ENCODE measurements at places on chromosomes 4 and X.

DNA sequence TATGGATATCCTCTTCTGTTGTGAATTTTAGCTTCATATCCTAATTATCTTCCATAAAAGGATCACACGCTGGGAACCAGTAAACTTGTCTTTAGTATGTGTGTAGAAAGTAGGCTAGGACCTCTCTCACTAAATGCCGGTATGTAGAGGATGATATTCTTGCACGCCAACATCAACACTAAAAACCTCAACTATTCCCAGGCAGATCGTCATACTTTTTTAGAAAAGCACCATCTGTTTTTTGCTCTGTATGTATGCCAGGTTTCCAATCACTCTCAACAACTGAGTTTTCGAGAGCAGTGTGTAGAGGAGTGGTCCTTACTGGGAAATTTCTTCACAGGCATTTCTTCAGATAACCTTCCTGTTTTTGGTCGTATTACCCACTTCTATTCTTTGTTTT lies 283.6 kb downstream of the GALNTL6 start:
- no peak for DNase-seq

GRCh38 chr4:90095000-90095399 lies 32.2 kb upstream of the CCSER1 start:
- DNase-seq = no peak

GRCh38 chr4:140353786-140354185 lies 19.7 kb upstream of the SCOC start:
- DNase-seq = no peak

DNA sequence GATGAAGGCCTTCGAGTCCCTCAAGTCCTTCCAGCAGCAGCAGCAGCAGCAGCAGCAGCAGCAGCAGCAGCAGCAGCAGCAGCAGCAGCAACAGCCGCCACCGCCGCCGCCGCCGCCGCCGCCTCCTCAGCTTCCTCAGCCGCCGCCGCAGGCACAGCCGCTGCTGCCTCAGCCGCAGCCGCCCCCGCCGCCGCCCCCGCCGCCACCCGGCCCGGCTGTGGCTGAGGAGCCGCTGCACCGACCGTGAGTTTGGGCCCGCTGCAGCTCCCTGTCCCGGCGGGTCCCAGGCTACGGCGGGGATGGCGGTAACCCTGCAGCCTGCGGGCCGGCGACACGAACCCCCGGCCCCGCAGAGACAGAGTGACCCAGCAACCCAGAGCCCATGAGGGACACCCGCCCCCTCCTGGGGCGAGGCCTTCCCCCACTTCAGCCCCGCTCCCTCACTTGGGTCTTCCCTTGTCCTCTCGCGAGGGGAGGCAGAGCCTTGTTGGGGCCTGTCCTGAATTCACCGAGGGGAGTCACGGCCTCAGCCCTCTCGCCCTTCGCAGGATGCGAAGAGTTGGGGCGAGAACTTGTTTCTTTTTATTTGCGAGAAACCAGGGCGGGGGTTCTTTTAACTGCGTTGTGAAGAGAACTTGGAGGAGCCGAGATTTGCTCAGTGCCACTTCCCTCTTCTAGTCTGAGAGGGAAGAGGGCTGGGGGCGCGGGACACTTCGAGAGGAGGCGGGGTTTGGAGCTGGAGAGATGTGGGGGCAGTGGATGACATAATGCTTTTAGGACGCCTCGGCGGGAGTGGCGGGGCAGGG lies 568 bp downstream of the HTT start:
- DNase-seq = peak; percentile 17

DNA sequence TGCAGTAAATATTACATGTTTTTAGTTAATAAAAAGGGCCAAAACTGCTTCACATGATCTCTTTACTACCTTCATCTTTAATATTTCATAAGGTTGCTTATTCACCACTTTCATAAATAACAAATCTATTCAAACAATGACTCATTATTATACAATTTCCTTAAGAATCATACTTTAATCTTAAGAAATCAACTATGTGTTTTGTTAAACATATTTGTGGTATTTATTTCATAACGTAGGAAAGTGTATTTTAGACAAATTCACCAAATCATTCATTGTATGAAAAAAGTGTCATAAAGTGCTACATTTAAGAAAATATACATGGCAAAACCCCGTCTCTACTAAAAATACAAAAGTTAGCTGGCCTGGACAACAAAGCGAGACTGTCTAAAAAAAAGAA lies 150.5 kb upstream of the RXFP1 start:
- peak; percentile 1 for DNase-seq

DNA sequence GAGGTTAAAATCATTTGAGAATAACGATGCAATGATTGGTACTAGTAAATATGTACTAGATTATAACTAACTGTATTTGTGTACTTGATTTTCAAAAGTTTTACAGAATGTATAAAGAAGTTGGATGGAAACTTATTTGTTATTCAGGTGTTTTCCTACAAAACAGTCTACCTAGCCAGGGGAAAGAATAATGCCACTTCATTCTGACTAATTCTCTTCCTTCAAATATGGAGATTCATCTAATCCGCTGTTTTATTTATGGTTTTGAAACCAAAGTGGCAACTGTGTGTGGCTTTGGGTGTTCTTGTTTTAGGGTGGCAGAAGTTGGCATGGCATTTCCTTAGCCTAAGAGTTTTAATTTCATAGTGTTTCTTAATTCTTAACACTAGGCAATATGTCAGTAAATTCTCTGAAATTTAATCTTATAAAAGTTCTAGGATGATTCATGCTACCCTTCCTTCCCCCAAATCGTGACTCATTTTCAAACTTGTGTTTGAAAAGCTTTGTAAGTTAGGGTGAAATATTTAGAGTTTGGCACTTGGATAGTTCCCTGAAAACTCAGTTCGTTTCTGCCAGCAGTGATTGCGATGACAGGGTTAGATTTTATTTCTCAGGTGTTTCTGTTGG lies 62.6 kb downstream of the DCLK2 start:
- peak; percentile 55 for DNase-seq

DNA sequence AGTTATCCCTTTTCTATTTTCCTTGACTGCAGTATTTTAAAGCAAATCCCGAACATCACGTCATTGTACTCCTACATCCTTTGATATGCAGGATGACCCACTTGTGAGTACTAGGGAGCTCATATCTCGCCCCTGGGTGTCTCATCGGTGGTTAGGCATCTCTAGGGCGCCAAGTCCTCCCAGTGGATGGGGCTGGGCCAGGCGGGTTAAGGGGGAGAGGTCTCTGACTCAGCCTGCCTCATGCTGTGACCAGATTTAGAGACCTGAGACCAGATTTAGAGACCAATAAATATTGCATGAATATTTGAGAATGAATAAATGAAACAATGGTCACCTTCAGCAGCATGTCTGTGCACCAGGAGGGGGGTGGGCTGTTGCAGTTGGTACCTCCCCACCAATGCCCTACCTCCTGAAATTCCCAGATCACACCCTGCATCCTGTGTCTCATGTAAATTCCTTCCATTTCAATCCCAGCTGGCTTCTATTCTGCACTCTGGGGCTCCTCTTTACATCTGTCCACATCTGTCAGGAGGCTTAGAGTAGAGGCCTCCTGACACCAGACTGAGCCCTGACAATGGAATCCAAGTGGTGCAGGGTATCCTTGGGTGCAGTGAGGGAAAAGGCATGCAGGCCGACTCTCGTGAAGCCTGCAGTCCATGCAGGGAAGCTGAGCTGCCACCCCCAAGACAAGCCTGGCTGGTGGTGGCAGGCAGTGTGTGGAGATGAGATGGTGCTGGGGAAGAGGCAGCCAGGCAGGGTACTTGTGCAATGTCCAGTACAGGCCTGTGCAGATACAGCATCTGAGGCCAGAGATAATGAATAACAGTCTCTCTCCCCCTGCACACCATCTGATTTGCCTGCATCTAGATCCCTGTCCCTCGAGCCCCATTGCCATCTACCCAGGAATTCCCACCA lies 5.2 kb downstream of the APLN start:
- no peak for DNase-seq

- no peak for DNase-seq
Observed at GRCh38 chrX:37809970-37810369, 30.1 kb downstream of the CYBB start.

GRCh38 chrX:72019487-72019886 lies 108.8 kb downstream of the NHSL2 start:
- no peak for DNase-seq

DNA sequence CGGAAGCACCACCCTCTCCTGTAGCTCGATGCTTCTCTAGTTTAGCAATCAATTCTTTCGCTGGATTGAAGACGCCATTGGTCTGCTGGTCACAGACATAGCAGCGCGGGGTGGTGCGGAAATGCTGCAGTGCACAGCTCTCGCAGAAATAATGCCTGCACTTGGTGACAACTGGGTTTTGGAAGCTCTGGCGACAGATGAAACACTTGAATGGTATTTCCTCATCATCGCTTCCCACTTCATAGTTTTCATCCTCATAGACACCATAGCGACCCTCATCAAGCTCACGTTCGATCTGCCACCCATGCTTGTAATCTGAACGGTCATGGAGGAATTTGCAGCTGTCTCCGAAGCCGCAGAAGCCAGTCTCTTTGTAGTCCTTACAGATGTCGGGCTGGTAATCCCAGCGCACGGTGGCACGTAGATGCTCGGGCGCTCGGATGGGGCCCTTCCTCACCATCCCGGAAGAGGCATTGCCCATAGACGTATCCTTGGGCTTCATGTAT lies 854 bp downstream of the RNF113A start:
- no peak for DNase-seq

All from fibroblast of the conjunctiva (primary cell).